Effector CD4-positive, alpha-beta T cell (primary cell): ENCODE measurements at places on chromosomes 1 and 21.
A peak's percentile ranks its signal among the peaks of the same experiment; 100 is the strongest.

GRCh38 chr21:42599486-42599885 is 53.9 kb upstream of the PDE9A start:
- no peak for DNase-seq

GRCh38 chr1:48645883-48646282 is 130.8 kb downstream of the BEND5 start:
- DNase-seq = no peak

GRCh38 chr1:69055194-69055593 is 512.5 kb upstream of the LRRC7 start:
- no peak for DNase-seq

GRCh38 chr1:25492323-25492722 is 51.1 kb upstream of the LDLRAP1 start:
- no peak for DNase-seq

- no peak for DNase-seq
These were observed 22.0 kb downstream of the CDK18 start for GRCh38 chr1:205526431-205526830.

- DNase-seq = no peak
These were observed 47.0 kb downstream of the CD46 start for GRCh38 chr1:207798847-207799246.

DNA sequence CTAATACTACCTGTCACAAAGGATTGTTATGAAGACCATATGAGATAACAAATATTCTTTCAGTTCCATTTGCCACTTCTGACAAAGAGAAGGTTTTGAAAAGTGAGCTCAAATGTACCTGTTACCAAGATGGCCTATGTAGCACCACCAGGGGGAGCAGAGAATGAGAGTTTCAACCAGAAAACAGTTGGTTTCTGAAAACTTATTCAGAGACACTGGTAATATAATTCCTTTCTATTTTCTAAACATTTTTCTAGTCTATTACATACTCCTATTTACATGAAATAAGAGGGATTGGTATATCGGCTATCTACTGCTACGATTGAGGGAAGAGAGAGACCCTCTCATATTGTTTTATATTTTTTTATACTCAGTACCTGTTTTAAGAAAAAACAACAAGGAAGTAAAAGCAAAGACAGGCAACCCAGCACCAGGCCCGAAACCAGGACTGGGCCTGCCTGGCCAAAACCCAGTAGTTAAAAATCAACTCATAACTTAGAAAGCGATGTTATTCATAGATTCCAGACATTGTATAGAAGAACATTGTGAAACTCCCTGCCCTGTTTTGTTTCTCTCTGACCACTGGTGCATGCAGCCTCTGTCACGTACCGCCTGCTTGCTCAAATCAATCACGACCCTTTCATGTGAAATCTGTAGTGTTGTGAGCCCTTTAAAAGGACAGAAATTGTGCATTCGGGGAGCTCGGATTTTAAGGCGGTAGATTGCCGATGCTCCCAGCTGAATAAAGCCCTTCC is 48.3 kb downstream of the IL23R start:
- peak; percentile 14 for DNase-seq

GRCh38 chr1:97545446-97545845 is 375.4 kb downstream of the DPYD start:
- DNase-seq = no peak

DNA sequence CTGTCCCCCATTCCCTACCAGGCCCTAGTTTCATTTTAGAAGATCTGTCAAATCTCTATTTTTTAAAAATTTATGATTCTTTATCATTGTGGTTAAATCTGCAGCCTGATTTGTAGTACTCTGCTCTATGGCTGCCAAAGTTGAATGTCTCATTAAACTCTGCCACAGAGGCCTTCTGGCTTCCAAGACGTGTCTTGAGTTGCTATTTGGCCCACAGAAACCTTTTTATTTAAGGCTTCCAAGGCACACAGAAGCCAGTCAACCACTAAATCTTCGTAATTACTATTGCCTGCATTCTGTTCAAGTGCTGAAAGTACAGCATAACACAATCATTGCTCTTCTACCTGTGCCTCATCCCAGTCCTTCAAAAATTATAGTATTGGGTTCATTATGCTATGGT is 971.0 kb downstream of the NCAM2 start:
- DNase-seq = no peak

DNA sequence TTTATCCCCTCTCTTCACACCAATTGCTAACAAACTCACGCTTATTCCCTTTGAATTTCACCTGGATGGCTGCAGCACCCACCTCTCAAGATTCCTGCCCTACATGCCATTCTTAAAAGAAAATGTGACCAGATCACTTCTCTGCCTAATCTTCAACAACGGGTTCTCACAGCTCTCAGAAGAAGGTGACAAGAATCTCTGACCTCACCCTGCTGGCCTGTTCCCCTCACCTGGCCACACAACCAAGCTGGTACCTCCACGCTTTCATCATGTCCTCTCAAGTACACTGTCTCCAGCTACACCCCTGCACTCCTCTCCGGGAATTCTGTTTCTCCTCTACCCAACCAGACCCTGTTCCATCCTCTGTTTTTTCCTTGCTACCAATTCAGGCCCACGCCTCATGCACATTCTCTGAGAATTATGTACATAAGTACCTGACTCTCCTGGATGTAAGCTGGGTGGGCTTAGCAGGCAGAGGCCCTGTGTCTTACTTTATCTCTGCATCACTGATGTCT is 5.9 kb upstream of the LSS start:
- DNase-seq = no peak
